Endodermal cell (in vitro differentiated cells): ENCODE measurements at places on chromosomes 1 and 21. TPM values are rescaled to one million over a fixed set of nuclear protein-coding genes. Genes with fewer than 3 reads are reported as not detected.

GRCh38 chr1:36782785-36783184 lies 251.5 kb downstream of the GRIK3 start:
- no peak for DNase-seq

DNA sequence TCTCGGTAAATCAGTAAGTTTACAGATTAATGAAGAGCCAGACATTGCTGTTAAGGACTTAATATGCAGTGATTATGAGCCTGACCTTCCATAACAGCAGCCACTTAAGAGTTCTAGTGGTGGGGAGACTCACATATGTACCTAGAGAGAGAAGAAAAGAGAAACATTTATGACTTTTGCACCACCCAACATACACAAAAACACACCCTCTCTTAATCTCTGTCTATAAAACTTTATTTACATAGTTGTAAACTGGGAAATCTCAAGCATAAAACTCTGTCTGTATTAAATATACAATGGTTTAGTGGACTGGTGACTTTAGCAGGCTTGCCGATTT lies 347.4 kb upstream of the ADGRL2 start:
- no peaks in the 10 kb centered on the region for H3K36me3 ChIP-seq
- no peak overlapping the region for H3K4me3 ChIP-seq
- DNase-seq = no peak

DNA sequence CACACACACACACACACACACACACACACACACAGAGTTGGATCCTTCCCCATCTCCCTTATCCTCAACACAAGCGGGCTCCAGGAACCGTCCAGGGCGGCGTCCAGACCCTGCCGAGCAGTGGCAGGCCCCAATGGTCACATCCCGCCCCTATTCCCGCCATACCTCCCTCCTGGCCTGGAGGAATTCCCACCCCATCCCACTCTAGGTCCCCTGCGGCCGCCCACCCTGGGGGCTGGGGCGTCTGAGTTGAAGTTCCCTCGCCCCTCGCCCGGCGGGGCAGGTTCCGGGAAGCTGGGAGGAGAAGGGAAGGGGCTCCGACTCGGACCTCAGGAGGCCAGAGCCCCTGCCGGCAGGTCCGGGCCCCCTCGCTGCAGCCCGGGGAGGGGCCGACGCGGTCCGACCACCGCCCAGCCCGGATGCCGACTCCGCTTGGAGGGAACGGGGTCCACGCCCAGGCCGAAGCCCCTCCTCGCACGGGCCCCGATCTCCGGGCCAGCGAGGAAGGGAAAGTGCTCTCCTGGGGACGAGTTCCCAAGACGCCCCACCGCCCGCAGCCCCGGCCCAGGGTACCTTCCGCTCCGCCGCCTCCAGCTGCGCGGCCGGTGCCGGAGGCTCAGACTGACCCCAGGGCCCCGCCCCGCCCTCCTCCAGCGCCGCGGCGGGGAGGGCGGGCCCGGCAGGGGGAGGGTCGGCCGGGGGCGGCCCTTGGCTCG lies at the start of gene RHOC:
RHOC (minus strand) TSS at position 623 of the 716 bp plus-strand sequence. CDS start 3,328 bp downstream, outside the sequence.
- no peak within 1 kb of the TSS for H3K27ac ChIP-seq
- no peaks in the 10 kb centered on the region for H3K27me3 ChIP-seq
- H3K4me3 ChIP-seq = peak within 1 kb of the TSS; percentile 84
- H3K4me1 ChIP-seq = peaks cover 15% of the 10 kb centered on the region
- H3K36me3 ChIP-seq = peaks cover 27% of the 10 kb centered on the region

CAMK1G gene
- 0.50 and 0.55 TPM in 2 replicates for total RNA-seq

CD1E gene
- total RNA-seq = not detected in 3 replicates

GRCh38 chr1:25973610-25974321 lies 24.1 kb downstream of the PAFAH2 start:
- H3K27me3 ChIP-seq = no peaks in the 10 kb centered on the region
- no peak for DNase-seq
- H3K36me3 ChIP-seq = peaks cover 34% of the 10 kb centered on the region
- H3K4me1 ChIP-seq = peaks cover 10% of the 10 kb centered on the region

GRCh38 chr1:212062832-212063438 lies 27.4 kb downstream of the DTL start:
- DNase-seq = no peak
- peaks cover 36% of the 10 kb centered on the region for H3K36me3 ChIP-seq
- H3K27ac ChIP-seq = no peak overlapping the region
- no peaks in the 10 kb centered on the region for H3K27me3 ChIP-seq
- no peak overlapping the region for H3K4me3 ChIP-seq

DNA sequence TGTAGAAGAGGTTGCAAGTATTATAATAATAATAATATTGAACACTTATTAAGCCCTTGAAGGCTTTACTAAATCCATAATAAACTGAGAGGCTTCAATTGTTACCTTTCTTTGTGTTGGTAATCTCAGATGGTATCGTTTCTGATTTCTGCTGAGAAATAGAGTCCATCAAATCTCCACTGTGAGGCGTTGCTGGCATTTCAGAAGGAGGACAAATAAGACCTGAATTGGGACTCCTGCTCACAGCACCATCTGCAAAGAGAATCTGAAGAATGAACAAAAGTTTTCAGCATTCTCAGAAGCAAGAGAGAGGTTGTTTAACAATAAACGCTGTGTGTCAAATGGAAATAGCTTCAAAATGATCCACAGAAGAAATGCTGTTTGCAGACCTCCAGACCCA lies 93.7 kb downstream of the WDR3 start:
- no peak overlapping the region for H3K27ac ChIP-seq
- no peaks in the 10 kb centered on the region for H3K36me3 ChIP-seq
- no peaks in the 10 kb centered on the region for H3K27me3 ChIP-seq
- no peak for DNase-seq
- H3K4me1 ChIP-seq = no peaks in the 10 kb centered on the region

- no peak overlapping the region for H3K4me3 ChIP-seq
- no peaks in the 10 kb centered on the region for H3K27me3 ChIP-seq
- DNase-seq = no peak
- no peak overlapping the region for H3K27ac ChIP-seq
- H3K4me1 ChIP-seq = peaks cover 23% of the 10 kb centered on the region
- no peaks in the 10 kb centered on the region for H3K36me3 ChIP-seq
These were observed 41.3 kb upstream of the FHAD1 start for GRCh38 chr1:15205586-15206346.

- H3K4me3 ChIP-seq = no peak overlapping the region
- no peak overlapping the region for H3K27ac ChIP-seq
- no peaks in the 10 kb centered on the region for H3K36me3 ChIP-seq
- DNase-seq = no peak
- H3K27me3 ChIP-seq = peaks cover 4% of the 10 kb centered on the region
These were observed 130.6 kb downstream of the HHIPL2 start for GRCh38 chr1:222417264-222417663.

GRCh38 chr1:71881611-71882010 lies 400.7 kb downstream of the NEGR1 start:
- H3K4me3 ChIP-seq = no peak overlapping the region
- H3K27me3 ChIP-seq = no peaks in the 10 kb centered on the region

KDF1 gene
- 17.2 and 17.9 TPM in 2 replicates for total RNA-seq

RAB25 gene
- 84.4 to 142 TPM (median 89.5 TPM) in 3 replicates for total RNA-seq

DNA sequence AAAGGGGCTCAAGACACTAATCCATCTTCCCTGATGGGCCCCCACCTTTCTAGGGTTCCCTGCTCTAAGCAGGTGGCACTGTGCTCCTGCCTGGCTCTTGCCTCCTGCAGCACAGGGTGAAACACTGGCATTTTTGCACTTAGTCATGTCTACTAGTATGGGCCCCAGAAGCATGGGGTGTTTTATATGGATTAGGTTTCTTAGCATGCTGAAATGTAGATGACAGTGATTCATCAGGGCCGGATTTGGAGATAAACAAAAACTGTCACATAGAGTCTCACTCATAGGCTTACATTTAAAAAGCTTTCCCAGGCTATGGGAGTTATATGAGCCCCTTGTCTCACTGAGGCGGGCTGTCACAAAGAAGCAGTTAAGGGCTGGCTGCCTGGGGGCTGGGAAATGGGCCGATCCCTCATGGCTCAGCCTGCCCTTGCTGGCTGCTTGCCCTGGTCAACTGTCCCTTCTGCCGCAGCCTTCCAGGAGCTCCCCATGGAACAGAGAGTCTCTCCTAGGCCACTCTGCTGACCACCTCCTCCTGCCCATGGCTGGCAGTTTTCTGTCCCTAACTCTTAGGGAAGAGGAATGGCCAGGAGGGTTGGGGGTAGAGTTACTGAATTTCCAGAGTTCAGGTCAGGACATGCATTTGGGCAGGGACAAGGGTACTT lies 6.5 kb downstream of the GALNT2 start:
- DNase-seq = peak; percentile 29
- H3K36me3 ChIP-seq = no peaks in the 10 kb centered on the region
- H3K4me1 ChIP-seq = no peaks in the 10 kb centered on the region
- no peak overlapping the region for H3K27ac ChIP-seq
- no peak overlapping the region for H3K4me3 ChIP-seq

GRCh38 chr1:83905315-83905907 lies 93.5 kb downstream of the TTLL7 start:
- H3K4me1 ChIP-seq = no peaks in the 10 kb centered on the region
- no peak for DNase-seq
- H3K27me3 ChIP-seq = no peaks in the 10 kb centered on the region

CORT gene
- 0.29 and 0.53 TPM in 2 replicates for total RNA-seq
